ENCODE measurements at places on chromosomes 7 and 10.

- DNase-seq, result no peak
Observed at GRCh38 chr7:28354601-28355402, 57.5 kb upstream of the CREB5 start.

GRCh38 chr10:70321897-70322890 is 38.4 kb upstream of the NPFFR1 start:
- DNase-seq, result no peak

DNA sequence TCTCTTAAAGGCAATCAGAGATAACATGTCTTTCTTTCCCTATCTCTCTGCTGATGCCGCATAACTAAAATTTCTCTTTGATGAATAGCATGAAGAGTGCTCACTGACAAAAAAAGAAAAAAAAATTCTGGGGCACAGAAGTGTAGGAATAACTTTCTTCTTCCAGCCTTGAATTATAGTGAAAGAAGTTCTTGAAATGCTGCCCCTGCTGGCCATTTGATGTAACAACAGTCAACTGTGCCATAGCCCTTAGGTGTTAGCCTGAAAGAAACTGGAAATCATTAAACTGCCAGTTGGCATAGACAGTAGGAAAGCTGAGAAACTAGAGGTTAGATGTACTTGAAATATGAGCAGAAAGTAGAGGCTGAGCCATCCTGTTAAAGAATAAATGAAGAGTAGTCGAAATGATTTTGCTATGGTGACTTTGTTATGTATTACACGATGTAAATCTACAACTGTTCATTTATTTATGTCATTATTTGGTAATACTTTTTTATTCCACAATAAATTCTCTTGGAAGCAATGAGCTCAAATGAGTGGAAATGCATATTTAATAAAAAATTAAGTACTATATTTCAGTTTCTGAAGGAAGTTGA is 48.3 kb upstream of the FAM171A1 start:
- peak; percentile 14 for DNase-seq

GRCh38 chr10:34815185-34816084 is at the start of gene PARD3:
Gene PARD3, minus strand, starts transcription at chr10:34815296. Its CDS starts 301 bp downstream, at chr10:34814995.
- DNase-seq, result no peak

DNA sequence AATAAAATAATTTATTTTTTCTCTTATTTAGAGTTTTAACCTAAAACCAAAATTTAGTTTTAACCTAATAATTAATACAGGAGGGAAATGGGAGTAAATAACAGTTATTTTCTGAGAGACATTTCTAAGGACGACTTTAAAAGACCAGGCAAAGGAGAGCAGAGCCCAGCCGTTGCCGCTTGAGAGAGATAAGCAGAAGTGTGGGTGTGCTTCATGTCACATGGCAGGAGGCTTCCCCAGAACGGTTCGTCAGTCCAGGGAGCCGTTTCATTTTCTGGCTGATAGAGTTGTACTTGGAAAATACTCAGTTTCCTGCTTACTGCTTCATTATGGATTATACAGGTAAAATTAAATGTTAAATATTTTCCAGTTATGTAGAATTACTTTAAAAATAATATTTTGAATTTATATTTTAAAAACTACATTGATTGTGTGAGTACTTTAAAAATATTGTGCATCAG is 61.4 kb downstream of the ST7 start:
- DNase-seq, result no peak

Data from stimulated activated CD4-positive, alpha-beta T cell treated with anti-CD3 and anti-CD28 coated beads, Interleukin-4, amount 100 ng/mL, for 4 hours (primary cell).